ENCODE measurements at places on chromosomes 5 and 9.

DNA sequence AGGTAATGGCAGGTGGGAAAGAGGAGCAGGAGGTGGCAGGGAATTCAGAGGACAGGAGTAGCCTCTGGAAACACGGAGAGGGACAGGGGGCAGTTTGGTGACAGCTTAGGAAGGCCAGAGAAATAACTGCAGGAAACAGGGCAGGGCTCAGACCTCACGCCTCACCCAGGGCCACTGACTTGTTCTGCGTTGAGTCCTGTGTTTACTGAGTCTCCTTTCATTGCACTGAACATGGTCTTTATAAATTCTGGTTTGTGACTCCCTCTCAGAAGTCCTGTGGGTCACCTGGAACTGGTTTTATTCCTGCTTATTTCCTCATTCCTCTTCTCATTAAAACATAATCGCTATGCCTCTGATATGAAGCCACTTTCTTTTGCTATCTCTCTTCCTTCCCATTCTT is 55.2 kb upstream of the ZNF622 start:
- no peak for DNase-seq

DNA sequence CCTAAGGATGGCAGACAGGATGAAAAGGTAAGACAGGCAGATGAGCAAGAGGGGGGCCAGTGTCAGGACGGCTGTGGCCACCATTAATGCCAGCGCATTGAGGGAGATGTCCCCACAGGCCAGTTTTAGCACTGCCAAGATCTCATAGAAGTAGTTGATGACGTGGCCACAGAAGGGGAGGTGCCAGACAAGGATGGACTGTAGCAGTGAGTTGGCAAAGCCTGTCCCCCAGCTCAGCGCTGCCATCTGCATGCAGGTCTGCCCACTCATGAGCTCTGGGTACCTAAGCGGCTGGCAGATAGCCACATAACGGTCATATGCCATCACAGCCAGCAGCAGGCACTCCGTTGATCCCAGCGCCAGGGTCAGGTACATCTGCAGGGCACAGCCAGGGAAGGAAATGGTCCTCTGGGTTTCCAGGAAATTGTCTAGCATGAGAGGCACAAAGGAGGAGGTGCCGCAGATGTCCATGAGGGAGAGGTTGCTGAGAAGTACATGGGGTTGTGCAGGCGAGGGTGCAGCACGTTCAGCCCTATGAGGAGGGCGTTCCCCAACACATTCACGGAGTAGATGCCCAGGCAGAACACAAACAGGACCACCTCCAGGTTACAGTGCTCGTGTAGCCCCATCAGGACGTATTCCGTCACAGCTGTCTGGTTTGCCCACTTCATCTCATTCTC is 10.8 kb downstream of the OR13J1 start:
- DNase-seq, result no peak

DNA sequence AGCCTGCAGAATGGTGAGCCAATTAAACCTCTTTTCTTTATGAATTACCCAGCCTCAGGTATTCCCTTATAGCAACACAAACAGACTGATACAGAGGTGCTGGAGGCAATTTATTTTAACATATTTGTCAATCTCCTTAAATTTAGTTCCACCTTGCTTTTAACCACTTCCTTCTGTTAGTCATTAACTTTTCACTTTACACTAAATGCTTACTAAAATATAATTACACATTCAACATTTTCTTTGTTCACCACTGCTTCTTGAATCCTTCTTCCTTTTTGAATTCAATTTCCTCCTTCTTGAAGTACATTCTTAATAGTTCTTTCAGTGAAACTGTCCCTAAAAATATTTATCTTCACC is 39.4 kb downstream of the LYRM7 start:
- no peak for DNase-seq

DNA sequence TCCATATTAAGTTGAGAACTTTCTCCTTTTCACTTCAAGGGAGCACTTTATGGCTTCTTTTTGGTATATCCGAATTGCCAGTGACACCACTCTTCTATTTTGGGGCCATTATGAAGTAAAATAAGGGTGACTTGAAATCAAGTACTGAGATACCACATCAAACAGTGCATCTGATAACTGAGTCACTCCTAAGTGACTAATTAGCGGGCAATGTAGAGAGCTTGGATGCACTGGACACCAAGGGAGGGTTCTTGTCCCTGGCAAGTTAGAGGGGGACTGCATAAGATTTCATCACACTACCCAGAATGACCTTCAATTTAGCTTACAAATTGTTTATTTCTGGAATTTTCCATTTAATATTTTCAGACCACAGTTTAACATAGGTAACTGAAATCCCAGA is 813.9 kb upstream of the CDH10 start:
- DNase-seq, result no peak

DNA sequence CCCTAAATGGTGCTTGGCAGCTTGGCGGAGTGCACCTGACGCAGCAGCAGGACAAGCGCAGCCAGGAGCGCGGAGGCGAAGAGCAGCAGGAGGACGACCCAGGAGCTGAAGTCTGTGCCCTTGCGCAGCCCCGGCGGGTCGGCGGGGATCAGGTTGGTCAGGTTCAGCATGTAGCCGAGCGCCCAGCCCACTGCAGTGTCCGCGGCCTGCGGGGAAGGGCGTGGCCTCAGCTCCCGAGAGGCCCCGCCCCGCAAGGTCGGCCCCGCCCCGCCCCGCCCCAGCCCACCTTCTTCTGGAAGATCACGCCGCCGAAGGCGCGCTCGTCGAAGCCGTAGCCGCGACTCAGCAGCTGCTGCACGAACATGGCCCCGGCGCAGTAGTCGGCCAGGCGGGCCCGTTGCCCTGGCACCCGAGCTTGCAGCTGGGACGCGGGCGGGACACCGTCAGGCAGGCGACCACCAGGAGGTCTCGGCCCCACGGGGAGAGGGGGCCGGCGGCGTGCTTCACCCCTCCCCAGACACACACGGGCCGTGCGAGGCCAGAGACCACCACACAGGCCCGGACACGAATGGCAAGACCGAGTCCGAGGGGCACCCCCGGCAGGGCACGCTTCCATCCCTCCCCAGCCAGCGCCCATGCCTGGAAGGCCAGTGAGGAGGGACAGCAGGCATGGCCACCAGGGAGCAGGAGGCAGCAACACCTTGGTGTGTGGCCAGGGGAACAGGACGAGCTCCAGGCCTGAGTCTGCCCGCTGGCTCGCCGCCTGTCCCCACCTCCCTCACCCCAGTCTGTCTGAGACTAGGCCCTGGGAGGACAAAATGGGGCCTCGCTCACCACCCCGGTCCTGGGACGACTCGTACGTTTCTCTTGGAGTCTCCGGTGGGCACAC is 2.9 kb upstream of the NPDC1 start:
- DNase-seq, result no peak

DNA sequence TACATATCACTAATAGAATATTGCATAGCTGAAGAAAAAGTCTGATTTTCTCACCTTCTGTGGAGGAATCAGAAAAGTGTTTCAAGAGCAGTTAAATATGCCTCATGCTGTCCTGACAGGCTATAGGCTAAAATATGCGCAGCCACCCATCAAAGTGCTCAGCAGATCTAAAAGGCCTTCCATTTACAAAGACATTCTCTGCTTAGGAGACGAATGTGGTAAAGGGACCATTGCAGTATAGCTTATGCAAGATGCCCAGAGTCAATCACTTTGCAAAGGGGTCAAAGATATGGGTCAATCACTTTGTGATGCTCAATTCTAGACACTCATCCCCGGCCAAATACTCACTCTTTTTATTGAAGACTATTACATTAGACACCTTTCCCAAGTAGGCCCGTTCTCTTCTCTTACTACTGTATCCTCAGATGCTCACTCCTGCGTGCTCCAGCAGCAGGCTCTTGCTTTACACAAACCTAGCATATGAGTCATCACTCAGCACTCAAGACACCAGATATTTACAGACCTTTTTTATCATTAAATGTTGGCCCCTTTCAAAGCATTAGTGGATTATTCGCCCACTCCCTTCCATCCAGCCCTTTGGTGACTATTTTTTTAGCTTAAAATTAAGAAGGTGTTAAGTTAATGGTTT is 568.2 kb upstream of the CDH18 start:
- DNase-seq, result no peak

- DNase-seq, result no peak
These were observed 35.2 kb downstream of the OR2K2 start for GRCh38 chr9:111294691-111295451.

- DNase-seq, result peak; percentile 70
These were observed 559.2 kb upstream of the TLE4 start for GRCh38 chr9:79012561-79012960.

GRCh38 chr9:15469406-15469805 is 41.4 kb downstream of the PSIP1 start:
- DNase-seq, result no peak

- no peak for DNase-seq
These were observed 118.7 kb downstream of the TTLL11 start for GRCh38 chr9:121974421-121974820.

GRCh38 chr5:164868761-164869160 is 1363.3 kb downstream of the MAT2B start:
- DNase-seq, result no peak

- DNase-seq, result no peak
These were observed 74.4 kb upstream of the ATP10B start for GRCh38 chr5:160926428-160926827.

DNA sequence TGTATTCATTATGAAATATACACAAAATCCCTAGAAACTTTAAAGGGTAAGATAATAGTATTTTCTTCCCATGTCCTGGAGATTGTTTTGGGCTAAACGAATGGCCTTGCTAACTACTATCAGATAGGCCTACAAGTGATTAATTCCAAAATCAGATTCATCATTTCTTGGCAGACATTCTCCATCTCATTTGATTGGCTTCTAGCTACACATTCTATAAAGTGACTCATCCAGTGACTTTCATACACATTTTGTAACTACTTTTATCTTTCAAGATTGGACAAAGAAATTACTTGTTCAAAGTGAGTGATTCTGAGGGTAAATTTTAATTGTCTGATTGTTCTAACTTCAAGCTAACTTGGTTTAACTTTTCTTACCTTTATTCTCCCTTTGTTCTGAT is 93.3 kb downstream of the RAPGEF6 start:
- DNase-seq, result no peak

DNA sequence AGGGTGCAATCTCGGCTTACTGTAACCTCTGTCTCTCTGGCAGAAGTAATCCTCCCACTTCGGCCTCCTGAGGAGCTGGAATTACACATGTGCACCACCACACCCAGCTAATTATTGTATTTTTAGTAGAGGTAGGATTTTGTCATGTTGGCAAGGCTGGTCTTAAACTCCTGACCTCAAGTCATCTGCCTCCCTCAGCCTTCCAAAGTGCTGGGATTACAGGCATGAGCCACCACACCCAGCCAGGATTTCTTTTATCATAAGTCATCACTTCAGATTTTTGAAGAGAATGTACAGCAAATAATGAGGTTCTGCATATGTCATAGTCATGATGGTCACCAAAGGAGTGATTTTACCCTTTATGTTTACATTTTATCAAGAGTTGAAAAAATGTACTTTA is 108.1 kb downstream of the GCNT1 start:
- no peak for DNase-seq

DNA sequence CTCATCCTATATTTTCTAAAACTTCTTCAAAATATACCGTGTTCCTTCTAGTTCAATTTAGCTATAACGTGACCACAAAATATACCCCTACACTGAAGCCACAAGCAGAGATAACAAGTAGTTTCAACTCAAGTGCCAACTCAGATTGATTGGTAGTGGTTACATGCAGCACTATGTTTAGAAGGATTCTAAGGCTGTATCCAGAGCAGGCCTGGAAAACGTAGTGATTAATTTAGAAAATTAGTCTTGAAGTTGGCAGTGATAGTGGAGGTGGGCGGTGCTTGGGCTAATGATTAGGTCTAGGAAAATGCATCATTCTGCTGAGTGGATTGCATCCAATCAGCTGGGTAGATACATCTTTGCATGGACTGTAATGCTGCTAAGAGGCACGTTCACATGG is 61.5 kb downstream of the MAMDC2 start:
- no peak for DNase-seq

DNA sequence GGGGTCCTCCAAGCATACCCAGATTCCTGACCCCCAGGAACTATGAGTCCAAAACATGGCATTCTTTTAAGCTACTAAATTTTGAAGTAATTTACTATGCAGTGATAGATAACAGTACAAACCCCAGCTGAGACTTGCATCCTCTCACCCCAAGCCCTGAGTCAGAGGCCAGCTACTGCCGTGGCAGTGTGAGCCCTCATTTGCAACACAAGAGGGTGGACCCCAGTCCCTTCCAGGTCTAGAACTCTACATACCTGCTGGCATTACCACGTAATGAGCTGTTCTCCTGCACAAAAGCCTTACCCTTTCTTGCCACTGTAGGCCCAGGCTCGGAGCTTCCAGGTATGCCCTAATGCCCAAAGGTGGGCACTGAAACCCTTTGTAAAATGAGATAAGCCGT is 108.6 kb upstream of the ERCC6L2 start:
- DNase-seq, result no peak

GRCh38 chr9:38036359-38037084 is 32.5 kb downstream of the SHB start:
- peak; percentile 82 for DNase-seq

DNA sequence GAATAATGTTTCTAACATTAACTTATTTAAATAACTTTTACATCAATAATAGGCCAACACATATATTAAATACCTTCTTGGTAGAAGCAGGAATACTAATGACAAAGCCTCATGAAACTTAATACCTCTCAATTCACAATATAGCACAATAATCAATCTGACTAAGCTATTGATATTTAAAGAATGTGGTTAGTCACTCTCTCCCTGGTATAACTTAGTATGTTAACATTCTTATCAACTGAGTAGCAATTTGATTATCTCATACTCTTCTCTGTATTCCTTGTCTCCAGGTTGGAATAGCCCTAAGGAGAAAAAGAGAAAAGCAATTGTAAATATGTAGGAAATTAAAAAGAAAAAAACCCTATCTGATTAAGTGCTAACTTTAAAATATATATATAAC is 4.9 kb upstream of the PGGT1B start:
- DNase-seq, result peak; percentile 14

- DNase-seq, result no peak
These were observed 1066.3 kb upstream of the NUDT12 start for GRCh38 chr5:104628911-104629310.

DNA sequence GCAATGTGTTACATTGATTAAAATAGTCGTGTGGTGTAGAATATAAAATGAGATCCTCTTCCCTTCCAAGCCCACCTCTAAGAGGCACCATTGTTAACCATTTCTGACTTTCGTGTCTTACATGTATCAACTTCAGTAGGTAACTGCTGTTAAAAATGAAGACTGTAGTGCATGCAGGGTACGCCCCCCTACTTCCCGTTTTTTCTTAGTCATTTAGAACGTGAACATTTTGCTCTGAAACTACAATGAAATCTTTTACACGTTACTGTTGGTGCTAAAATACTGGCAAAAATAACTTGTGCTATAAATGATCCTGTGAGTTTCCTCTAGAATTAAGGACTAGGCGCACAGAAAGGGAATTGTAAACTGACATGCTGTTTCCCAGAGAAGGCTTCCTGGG is 41.5 kb downstream of the WNK2 start:
- no peak for DNase-seq

GRCh38 chr5:137794863-137795262 is 40.7 kb upstream of the HNRNPA0 start:
- DNase-seq, result no peak

GRCh38 chr5:170628691-170629565 is 125.1 kb downstream of the KCNIP1 start:
- DNase-seq, result no peak

All from AG20443 (cell line).